Stimulated activated naive B cell treated with anti-CD40 and anti-IgM and Interleukin-4, amounts not matched to agents 10 μg/mL and 1 μg/mL and 100 μg/mL, for 72 hours (primary cell): ENCODE measurements at places on chromosomes 7 and 10.
A peak's percentile ranks its signal among the peaks of the same experiment; 100 is the strongest.

- H3K4me1 ChIP-seq = no peaks in the 10 kb centered on the region
- H3K27me3 ChIP-seq = peaks cover 27% of the 10 kb centered on the region
- no peak for DNase-seq
- H3K4me3 ChIP-seq = no peak overlapping the region
- no peaks in the 10 kb centered on the region for H3K36me3 ChIP-seq
These were observed 2.6 kb upstream of the C10orf120 start for GRCh38 chr10:122702275-122702674.

GRCh38 chr7:66505009-66505408, 123.7 kb upstream of the KCTD7 start:
- peaks cover 3% of the 10 kb centered on the region for H3K36me3 ChIP-seq
- H3K27me3 ChIP-seq = peaks cover 42% of the 10 kb centered on the region
- no peak for DNase-seq
- peaks cover 3% of the 10 kb centered on the region for H3K4me1 ChIP-seq
- no peak overlapping the region for H3K4me3 ChIP-seq

- H3K27ac ChIP-seq = no peak overlapping the region
- H3K4me1 ChIP-seq = peaks cover 11% of the 10 kb centered on the region
- H3K27me3 ChIP-seq = no peaks in the 10 kb centered on the region
- no peaks in the 10 kb centered on the region for H3K36me3 ChIP-seq
- H3K4me3 ChIP-seq = no peak overlapping the region
- no peak for DNase-seq
These were observed 145.2 kb downstream of the PKD1L1 start for GRCh38 chr7:47803025-47803424.

DNA sequence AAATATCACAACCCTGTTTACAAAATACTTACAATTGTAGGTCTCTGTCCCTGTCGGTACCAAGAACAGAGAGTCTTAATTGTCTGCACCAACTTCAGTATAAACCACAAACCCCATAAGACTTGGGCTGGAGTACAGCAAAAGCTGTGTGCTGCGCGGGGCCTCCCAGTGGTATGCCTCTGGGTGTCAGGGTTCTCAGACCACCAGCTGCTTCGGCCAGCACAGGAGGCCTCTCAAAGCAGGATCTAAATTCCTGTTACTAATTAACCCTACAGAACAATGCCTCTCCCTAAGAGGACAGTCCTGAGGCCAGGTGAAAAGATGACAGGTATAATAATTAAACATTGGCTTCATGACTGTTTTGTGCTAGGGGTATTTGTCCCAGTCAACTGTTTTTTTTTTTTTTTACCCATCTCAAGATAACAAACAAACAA, 957 bp upstream of the SVIL start:
- peaks cover 16% of the 10 kb centered on the region for H3K4me1 ChIP-seq
- no peak for DNase-seq
- H3K4me3 ChIP-seq = no peak overlapping the region

- H3K4me1 ChIP-seq = no peaks in the 10 kb centered on the region
- DNase-seq = no peak
- no peaks in the 10 kb centered on the region for H3K36me3 ChIP-seq
- no peak overlapping the region for H3K4me3 ChIP-seq
- no peaks in the 10 kb centered on the region for H3K27me3 ChIP-seq
These were observed 513.6 kb downstream of the ATRNL1 start for GRCh38 chr10:115606741-115607140.

DNA sequence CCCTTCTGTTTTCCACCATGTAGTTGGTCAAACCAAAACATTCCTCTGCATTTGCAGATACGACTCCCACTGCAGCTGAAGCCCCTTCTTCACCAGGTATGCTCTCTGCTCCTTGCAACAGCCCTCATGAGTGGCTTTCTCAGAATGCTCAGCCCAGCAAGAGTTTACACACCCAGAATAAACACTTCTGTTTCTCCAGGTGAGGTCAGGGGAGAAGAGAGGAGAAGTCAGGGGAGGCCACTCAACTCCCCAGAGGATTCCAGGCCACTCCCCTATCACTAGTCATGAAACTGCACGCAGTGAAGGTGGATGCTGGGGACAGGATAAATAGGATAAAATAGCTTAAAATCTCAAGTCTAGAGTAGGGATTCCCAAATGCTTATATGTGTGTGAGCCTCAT, 31.2 kb downstream of the CUZD1 start:
- no peak overlapping the region for H3K27ac ChIP-seq
- peaks cover 27% of the 10 kb centered on the region for H3K27me3 ChIP-seq

- peaks cover 7% of the 10 kb centered on the region for H3K4me1 ChIP-seq
- no peak overlapping the region for H3K4me3 ChIP-seq
- no peak for DNase-seq
- no peak overlapping the region for H3K27ac ChIP-seq
- H3K36me3 ChIP-seq = no peaks in the 10 kb centered on the region
These were observed 64.9 kb downstream of the PAX2 start for GRCh38 chr10:100810091-100810834.

GRCh38 chr7:48035967-48036478, 680 bp downstream of the C7orf57 start:
- peak overlapping the region; percentile 81 for H3K4me3 ChIP-seq
- no peaks in the 10 kb centered on the region for H3K36me3 ChIP-seq
- peak overlapping the region; percentile 84 for H3K27ac ChIP-seq

- peaks cover 8% of the 10 kb centered on the region for H3K27me3 ChIP-seq
- H3K36me3 ChIP-seq = no peaks in the 10 kb centered on the region
- no peak for DNase-seq
- H3K4me1 ChIP-seq = peaks cover 2% of the 10 kb centered on the region
- no peak overlapping the region for H3K27ac ChIP-seq
These were observed 591.0 kb upstream of the PFKP start for GRCh38 chr10:2476218-2476811.

GRCh38 chr7:97671571-97671970, 60.3 kb upstream of the TAC1 start:
- no peaks in the 10 kb centered on the region for H3K36me3 ChIP-seq
- H3K4me3 ChIP-seq = no peak overlapping the region
- DNase-seq = no peak
- H3K27me3 ChIP-seq = no peaks in the 10 kb centered on the region

DNA sequence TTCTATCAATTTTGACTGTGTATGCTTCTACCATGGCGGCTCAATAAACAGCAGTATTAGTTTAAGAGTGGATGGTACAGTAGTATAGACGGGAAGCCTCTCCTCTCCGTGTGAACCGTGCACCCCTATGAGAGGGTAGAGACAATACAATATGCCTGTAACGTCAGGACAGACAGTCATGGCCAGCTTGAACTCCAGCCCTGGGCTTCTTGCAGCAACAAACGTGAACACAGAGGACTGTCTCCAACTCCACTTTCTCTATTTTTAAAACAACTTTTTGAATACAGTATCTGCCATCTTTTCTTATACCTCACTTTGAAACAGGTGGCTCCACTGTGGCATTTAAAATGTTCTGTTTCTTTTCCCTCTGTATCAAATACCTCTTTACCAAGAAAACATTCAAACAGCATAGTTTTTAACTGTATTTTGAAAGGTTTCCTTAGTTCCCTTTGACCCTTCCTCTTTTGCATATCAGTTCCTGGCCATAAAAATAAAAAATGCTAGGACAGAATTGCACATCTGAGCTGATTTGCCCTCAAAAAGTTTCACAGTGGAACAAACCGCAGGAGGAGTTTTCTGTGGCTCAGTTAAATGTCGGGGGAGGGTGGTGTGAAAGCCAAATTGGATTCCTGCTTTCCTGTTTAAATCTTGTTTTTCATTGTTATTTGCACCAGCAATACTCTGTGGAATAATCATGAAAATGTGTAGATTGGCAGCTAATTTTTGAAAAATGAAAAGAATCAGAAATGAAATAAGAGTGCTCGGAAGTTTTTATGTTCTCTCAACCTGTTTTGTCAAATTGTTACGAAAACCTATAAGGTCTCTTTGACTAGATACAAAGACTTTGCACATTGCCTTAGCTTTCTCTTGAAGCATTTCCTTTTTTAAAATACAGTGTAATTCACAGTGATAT, 8.0 kb downstream of the IKZF1 start:
- peak overlapping the region; percentile 84 for H3K27ac ChIP-seq
- H3K27me3 ChIP-seq = no peaks in the 10 kb centered on the region
- peaks cover 44% of the 10 kb centered on the region for H3K36me3 ChIP-seq

DNA sequence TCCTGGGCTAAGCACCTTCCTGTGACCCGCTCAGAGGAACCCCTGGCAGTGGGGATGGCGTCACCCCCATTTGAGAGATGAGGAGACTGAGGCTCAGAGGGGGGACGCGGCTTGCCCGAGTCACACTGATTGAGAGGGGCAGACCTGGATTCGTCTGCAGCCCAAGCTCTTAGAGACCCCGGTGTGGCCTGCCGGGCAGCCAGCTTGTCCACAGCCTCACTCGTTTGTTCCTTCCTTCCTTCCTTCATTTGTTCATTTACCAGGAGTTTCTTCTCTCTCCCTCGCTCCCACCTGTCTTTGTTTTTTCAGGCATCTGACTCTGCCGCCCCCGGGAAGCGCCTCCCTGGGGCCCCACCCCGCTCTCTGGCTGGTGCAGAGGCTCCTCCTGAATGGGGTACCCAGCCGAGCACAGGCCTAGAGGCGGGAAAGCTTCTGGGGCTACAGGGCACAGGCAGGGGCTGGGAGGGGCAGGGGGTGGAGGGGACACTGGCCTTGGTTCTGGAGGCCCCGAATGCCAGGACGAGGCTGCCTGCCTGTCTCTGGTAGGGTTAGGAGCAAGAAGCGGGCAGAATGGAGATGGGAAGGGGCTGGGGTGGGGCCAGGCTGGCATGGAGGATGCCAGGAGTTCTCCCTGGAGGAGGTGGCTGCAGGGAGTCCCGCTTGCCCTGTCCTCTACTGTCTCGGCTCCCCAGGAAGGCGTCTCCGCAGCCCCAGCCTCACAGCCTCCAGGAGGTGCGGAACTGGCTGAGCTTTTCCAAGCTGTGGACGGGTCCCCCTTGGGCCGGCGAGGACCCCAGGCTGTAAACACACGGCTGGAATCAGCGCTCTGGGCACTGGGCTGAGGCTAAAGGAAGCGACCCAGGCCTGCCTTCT, 91.6 kb downstream of the UNCX start:
- H3K36me3 ChIP-seq = no peaks in the 10 kb centered on the region
- H3K27ac ChIP-seq = peak overlapping the region; percentile 83
- H3K4me3 ChIP-seq = no peak overlapping the region
- peaks cover 46% of the 10 kb centered on the region for H3K27me3 ChIP-seq

GRCh38 chr10:82661701-82662100, 786.7 kb downstream of the NRG3 start:
- H3K27me3 ChIP-seq = no peaks in the 10 kb centered on the region
- H3K4me1 ChIP-seq = no peaks in the 10 kb centered on the region
- H3K4me3 ChIP-seq = no peak overlapping the region
- no peak overlapping the region for H3K27ac ChIP-seq
- no peak for DNase-seq
- no peaks in the 10 kb centered on the region for H3K36me3 ChIP-seq

DNA sequence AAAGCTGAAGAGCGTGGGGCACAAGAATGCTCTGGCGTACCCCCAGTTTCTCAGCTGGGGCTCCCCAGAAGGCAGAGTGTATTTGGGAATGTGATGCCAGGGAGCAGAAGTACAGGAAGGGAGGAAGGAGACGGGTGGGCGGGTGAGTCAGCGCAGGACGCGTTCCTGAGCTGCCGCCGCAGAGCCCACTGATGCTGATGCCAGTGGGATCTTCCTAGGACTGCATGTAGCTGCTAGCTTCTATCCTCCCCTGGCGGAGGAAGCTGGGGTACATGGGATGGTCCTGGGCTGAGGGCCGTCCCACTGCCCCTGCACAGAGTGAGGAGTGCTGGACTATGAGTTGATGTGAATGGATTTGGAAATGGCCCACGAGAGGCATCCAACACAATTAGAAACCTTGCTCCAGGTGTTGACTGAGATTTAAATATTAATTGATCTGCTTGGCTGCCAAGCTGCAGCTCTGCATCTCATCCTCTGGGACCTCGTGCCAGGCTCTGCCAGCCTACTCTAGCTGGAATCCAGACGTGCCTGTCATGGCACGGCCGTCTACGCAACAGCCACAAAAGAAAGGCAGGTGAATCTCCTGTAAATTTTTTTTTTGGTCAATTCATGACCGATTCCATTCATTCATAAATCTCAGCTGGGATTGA, 66.2 kb upstream of the RHEB start:
- peaks cover 18% of the 10 kb centered on the region for H3K36me3 ChIP-seq
- H3K27ac ChIP-seq = no peak overlapping the region
- no peaks in the 10 kb centered on the region for H3K27me3 ChIP-seq
- no peak for DNase-seq
- H3K4me3 ChIP-seq = no peak overlapping the region

DNA sequence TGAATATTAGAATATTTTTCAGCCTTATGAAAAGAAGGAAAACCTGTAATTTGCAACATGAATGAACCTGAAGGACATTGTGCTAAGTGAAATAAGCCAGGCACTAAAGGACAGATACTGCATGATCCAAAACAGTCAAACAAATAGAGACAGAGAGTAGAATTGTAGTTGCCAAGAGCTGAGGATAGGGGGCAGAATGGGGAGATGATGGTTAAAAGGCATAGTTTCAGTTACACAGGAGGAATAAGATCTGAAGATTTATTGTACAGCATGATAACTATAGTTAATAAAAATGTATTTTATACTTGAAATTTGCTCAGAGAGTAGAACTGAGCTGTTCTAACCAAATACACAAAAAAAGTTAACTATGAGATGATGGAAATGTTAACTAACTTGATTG, 149.0 kb upstream of the TMEM106B start:
- DNase-seq = no peak
- no peak overlapping the region for H3K4me3 ChIP-seq
- no peak overlapping the region for H3K27ac ChIP-seq
- H3K27me3 ChIP-seq = peaks cover 4% of the 10 kb centered on the region

DNA sequence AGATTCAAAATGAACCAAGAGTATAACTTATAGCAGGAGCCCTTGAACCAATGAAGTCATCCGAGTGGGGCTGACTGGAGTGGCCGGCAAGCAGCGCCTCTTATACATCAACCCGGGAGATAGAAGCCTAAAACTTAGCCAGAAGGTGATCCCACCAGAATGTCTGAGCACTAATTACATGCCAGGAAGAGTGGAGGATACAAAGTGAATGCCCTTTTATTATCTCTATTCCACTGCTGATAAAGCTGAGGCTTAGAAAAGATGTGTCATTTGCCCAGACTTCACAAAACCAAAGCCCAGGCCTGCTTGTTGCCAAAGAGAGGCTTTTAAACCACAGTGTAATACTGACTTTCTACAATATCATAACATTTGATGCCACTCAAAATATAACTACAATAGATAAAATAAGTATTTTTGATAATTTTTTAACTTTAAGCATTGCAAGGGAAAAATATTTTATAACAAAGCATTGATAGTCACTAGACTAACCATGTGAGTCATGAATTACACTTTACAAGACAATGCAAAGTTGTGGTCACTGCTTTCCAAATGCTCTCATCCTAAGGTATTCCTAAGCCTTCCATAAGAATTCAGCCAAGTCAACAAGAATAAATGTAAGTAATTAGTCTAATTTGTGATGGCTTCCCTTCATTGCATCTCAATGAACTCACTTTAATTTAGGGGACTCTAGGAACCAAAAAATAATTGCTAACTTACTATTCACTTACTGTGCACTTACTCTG, 58.6 kb upstream of the ARID5B start:
- DNase-seq = no peak
- no peak overlapping the region for H3K27ac ChIP-seq
- H3K4me1 ChIP-seq = peaks cover 24% of the 10 kb centered on the region

- no peak overlapping the region for H3K27ac ChIP-seq
- no peak overlapping the region for H3K4me3 ChIP-seq
- H3K27me3 ChIP-seq = no peaks in the 10 kb centered on the region
- no peak for DNase-seq
- H3K4me1 ChIP-seq = no peaks in the 10 kb centered on the region
These were observed 102.3 kb upstream of the PLXDC2 start for GRCh38 chr10:19713800-19714525.
